ENCODE measurements at places on chromosomes 5 and 9. TPM values are rescaled to one million over a fixed set of nuclear protein-coding genes. Genes with fewer than 3 reads are reported as not detected.

DNA sequence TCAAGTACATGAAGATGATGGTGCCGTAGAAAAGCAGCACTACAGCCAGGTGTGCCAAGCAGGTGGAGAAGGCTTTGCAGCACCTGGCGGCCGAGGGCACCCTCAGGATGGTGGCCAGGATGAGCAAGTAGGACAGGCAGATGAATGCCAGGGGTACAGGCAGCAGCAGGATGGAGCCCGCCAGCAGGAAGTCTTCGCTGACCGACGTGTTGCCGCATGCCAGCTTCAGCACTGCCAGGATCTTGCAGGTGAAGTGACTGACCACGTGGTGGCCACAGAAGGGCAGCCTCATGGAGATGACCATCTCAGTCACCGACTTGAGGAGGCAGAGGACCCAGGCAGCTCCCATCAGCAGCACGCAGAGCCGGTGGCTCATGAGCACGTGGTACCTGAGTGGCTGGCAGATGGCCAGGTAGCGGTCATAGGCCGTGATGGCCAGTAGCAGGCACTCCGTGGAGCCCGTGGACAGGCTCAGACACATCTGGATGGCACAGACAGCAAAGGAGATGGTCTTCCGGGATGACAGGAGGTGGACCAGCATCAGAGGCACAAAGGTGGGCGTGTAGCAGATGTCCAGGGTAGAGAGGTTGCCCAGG, 482 bp downstream of the OR13J1 start:
- DNase-seq = no peak

DNA sequence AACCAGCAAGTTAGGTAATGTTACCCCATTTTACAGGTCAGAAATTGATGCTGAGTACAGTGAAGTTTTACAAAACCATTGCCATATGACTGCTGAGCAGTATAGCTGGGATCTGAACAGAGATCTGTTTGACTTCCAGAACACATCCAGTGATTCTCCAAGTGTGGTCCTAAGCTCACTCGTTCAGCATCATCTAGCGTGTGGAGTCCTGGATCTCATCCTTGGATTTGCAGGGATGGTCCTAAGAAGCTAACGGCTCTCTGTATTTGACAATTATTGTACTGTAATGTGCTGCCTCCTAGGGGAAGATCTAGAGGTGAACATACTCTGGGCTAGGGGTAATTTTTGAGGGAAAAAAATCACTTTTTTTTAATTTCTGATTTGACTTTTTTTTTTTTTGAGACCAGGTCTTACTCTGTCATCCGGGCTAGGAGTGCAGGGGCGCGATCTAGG, 1.4 kb downstream of the SLC26A2 start:
- DNase-seq = no peak

GRCh38 chr5:140073296-140073695, 30.2 kb upstream of the NRG2 start:
- DNase-seq = no peak

- no peak for DNase-seq
Observed at GRCh38 chr5:101966476-101966875, 329.6 kb downstream of the SLCO4C1 start.

DNA sequence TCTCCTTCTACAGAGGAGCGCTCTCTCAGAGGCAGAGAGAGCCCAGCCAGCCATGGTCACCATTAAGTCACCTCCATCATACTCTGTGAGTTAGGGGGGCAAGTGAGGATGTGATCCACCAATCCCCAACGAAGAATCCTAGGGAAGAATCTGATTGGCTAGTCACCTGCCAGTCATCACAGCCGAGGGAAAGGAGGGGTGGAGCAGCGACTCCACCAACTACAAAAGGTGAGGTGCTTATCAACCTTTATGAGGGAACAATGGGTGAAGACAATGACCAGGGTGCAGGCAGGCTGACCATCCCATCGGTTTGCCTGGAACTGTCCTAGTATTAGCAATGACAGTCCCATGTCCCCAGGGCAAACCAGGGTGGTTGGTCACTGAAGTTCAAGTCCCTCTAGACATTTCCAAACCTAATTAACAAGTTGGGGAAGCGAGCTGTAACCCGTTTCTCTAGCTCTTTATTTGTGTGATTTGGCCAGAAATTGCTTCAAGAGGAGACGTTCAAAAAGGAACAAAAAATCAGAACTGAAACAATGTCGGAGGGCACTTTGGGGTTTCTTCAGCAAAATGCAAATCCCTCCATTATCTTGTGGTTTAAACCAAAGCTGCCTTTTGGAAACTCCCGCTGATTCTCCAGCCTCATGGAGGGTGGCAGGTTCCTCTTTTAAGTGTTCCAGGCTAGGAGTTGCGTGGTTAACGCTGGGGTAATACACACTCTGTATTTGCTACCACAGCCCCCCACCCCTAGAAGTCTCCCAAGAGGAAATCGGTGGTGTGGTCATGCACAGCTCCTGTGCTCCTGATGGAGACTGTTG, 18.8 kb upstream of the FCN1 start:
- no peak for DNase-seq

- DNase-seq = no peak
Observed at GRCh38 chr5:157273131-157273556, 7.2 kb downstream of the CYFIP2 start.

- no peak for DNase-seq
Observed at GRCh38 chr9:120369608-120370220, 210.3 kb downstream of the CDK5RAP2 start.

DNA sequence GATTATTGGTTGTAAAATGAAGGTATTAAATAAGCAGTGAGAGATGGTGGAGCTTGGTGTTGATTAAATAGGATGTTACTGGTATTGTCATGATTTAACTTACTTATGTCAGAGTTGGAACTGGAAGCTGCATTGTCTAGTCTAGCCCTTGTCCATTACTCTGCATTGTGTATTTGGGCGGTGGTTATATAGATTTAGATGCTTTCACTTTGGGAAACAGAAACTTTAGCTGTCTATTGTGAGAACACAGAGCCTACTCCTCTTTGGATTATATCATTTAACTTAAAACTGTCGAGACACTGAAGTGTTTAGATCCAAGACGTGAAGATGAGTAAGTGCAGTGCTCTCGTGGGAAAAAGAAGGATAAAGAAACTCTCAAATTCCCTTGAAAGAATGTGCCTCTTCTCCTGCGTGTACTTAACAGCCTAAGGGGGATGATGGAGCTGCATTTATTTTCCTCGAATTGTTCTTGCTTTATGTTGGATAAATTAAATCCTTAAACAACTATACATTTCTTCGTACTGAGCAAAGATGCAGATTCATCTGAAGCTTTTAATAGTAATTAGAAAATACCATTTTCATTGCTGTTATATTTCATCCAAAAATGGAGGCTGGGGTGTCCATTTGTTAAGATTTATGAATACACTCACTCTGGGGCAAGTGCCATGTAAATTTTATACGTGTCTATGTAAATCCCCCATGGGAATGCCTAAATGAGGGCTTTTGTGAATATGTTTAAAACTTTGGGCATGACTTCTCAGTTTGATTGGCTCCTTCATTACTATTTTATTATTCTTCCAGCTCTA, 21.6 kb downstream of the FBXL7 start:
- no peak for DNase-seq

DNA sequence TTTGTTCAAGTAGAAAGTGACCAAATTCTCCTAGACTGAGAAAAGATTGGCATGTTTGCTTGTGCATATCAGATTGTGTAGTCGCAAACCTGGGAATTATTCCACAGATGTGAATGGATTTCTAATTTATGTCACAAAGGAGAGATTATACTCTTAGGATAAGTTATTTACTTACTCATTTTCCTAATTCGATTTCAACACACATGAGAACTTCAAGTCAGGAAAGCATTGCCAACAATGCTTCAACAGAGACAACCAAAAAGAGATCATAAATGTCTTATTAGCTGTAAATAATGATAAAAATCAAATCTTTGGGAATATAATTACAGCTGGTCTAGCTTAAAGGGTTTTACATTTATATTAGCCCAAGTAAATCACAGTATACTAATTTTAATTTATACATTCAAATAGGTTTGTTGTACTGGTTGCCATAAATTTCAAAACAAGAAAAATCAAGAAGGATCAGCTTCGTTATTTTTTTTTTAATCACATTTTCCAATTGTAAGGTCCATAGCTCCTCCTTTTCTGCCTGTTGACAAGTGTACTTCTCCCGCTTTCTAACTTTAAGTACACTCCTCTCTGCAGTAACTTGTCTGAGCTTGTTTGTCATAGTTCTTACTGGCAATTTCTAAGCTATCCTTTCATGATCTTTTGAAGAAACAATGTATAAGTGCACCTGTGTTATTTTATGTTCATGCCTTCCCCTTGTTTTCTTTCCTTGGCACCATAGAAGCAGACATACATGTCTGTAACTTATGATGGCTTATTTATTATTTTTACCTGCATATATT, 246.6 kb downstream of the DEPDC1B start:
- no peak for DNase-seq

GRCh38 chr5:94691949-94692348, 73.5 kb downstream of the SLF1 start:
- peak; percentile 17 for DNase-seq

- DNase-seq = no peak
Observed at GRCh38 chr5:150514708-150515211, 6.8 kb downstream of the NDST1 start.

DNA sequence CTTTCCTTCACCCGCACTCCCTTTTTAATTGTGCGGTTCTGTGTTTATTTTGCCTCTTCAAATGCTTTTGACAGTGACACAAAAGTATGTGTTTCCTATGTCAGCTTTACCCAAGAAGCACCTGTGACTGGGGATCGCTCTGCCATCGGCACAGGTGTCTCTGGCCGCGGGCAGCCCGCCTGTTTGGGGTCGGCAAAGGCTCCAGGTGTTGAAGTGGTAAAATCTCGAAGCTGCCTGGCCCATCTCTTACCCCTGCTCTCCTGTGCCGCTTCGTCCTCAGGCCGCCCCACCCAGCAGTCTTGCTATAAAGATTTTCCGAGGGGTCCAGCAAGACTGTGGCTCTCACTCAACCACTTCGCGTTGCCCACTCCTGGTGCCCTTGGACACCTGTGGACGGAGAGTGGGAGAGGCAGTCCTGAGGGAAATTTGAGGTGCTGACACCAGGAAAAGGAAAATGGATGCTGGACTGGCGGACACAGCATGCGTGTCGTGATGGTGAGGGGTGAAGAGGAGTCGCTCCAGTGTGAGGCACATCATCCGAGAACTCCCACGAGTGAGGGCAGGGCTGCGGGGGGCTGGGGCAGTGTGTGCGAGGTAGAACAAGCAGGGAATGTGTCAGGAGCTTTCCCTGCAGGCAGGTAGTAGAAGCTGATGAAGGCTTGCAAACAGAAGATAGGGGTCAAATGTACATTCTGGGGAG, 29.1 kb upstream of the CEP72 start:
- DNase-seq = no peak

- DNase-seq = no peak
Observed at GRCh38 chr9:125272697-125273096, 11.1 kb downstream of the GAPVD1 start.

DNA sequence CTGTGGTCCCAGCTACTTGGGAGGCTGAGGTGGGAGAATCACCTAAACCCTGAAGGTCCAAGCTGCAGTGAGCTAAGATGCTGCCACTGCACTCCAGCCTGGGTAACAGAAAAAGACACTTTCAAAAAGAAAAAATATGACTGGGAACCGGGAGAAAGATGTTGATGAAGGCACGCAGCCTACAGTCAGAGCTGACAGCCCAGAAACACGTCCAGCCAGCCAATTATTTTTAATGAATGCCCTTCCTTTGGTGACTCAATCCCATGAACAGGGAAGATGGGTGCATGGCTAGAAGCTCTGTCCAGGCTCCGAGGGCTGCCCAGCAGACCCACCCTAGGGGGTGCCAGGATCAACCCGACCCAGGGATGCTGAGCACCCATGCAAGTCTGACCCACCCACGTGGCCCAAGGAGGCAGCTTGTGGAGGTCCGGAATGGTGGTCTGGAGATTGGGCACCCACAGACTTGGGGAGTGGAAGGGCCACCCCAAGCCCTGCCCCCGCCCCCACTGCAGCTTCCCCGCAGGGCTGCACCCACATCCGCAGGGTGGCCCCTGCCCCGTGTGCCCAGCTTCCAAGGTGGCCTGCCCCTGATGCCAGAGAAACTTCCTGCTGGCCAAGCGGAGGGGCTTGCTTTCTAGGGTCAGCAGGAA, 51.0 kb downstream of the ADAMTS2 start:
- DNase-seq = no peak

- DNase-seq = no peak
Observed at GRCh38 chr5:14155739-14156138, 12.6 kb downstream of the TRIO start.

- DNase-seq = no peak
Observed at GRCh38 chr9:96381125-96381524, 2.4 kb downstream of the SLC35D2 start.

GRCh38 chr5:108793207-108793606, 45.5 kb downstream of the FER start:
- DNase-seq = no peak

- DNase-seq = no peak
Observed at GRCh38 chr5:131084436-131084835, 80.6 kb downstream of the HINT1 start.

GRCh38 chr9:73114958-73115357, 36.7 kb upstream of the ANXA1 start:
- no peak for DNase-seq

DNA sequence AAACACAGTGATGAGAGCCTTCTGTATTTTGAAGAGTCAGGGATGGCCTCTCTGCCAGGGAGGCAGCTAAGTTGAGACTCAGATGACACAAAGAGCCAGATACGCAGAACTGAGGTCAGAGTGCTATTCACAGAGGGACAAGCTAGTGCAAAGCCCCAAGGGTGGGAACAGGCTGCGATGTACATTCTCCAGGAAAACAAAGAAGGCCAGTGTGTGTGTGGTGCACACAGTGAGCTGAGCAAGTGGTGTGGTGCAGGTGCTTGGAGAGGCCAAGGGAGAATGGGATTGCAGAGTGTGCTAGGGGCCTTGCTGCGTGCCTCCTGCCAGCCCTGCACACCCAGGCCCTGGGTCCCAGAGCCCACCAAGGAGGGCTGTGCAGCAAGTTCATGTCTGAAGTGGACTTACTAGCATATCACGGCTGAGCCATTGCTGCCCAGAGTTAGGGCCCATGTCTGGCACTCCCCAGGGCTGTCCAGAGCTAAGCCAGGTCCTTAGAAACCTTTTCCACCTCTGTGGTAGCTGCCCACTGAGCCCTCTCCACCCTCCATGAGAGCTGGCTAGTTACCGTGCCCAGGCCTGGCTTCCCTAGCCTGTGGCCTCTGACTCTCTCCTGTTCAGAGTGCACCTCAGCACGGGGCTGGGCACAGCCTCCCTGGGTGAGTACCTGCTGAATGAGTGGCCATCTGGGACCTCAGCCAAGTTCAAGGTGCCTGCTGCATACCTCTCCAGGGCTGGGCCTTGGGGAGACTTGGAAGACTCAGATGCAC, 9.3 kb downstream of the SLC25A48 start:
- DNase-seq = no peak

- DNase-seq = no peak
Observed at GRCh38 chr5:146588331-146589027, 72.5 kb upstream of the GPR151 start.

GRCh38 chr9:35702696-35703095, 13.0 kb upstream of the TPM2 start:
- no peak for DNase-seq

- DNase-seq = no peak
Observed at GRCh38 chr5:159657298-159657697, 259.0 kb upstream of the ADRA1B start.

TPRN gene
- total RNA-seq = 0.29 TPM

KCNMB1 gene
- 7.9 TPM for total RNA-seq

SV2C gene
- total RNA-seq = 3.7 TPM

PGM5 gene
- total RNA-seq = 289 TPM

APC gene
- total RNA-seq = 118 TPM

FAM221B gene
- not detected for total RNA-seq

FOXD4 gene
- not detected for total RNA-seq

SLC45A2 gene
- total RNA-seq = not detected

PRDM12 gene
- total RNA-seq = not detected

GRHPR gene
- total RNA-seq = 81.7 TPM

Data from uterus (tissue), 4 donors.